Left lung (tissue), 14 donors: ENCODE measurements at places on chromosomes 2 and 18. TPM values are rescaled to one million over a fixed set of nuclear protein-coding genes. Genes with fewer than 3 reads are reported as not detected.

DNA sequence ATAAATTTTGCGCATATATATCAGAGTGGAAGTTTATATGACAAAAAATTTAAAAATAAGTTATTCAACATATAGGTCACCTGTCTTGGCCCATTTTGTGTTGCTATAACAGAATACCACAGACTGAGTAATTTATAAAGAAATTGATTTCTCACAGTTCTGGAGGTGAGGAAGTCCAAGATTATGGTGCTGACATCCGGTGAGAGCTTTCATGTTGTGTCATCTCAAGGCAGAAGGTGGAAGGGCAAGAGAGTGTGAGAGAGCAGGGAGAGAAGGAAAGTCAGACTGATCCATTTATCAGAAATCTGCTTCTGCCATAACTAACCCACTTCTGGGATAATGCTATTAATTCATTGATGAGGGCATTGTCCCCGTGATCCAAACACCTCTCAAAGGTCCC lies 9.0 kb upstream of the FEZ2 start:
- no peak for DNase-seq

DNA sequence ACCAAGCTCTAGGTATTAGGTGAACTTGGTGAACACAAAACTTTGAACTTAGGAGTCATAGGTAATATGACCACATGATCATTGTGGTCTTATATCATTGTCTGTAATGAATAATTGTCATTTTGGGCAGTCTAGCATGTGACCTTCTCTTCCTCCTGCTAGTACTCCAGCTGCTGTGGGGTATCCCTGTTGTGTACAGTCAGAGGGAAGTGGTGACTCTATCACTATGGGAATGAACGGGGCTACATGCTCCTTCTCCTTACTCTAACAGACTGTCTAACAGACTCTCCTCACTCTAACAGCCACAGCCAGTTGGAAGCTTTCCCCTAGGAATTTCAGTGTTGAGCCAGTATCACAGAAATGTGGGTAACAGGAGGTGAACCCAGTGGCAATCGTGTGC lies 68.2 kb upstream of the NEDD4L start:
- DNase-seq = no peak

PKDCC gene
- 63.1 TPM for total RNA-seq

PCARE gene
- total RNA-seq = 0.05 TPM

HADHA gene
- total RNA-seq = 144 TPM

- no peak for DNase-seq
Observed at GRCh38 chr2:50466685-50467084, 565.2 kb downstream of the NRXN1 start.
